ENCODE measurements at places on chromosomes 5 and 9.

- no peak for DNase-seq
Observed at GRCh38 chr5:104412649-104413240, 850.2 kb upstream of the NUDT12 start.

DNA sequence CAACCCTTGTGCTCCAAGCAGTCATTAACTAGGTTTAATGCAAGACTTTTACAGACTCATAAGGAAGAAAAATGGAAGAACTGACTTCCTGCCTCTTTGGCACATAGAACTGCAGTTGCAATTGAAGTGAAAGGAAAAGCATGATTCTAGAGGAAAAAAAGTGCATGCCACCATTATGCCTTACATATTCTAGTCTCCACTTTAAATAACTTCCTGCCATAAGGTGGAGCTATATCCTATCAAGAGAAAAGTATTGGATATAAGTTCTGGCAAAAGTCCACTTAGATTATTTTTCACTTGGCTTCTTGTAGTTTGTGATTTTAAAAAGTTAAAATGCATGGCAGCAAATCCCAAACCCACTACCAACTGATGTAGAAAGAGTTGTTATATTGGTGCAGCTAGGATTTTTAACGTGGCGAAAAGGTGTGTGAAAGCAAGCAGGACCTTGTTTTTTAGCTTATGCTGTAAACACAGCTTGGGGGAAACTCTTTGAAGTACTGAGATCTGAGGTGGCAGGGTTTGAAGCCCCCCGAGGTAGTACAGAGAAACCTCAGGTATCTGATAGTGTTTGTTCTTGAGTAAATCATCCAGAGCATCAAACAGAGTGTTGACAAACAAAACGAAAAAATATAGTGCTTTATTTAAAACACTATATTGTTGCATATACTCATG is 117.9 kb downstream of the ANXA1 start:
- DNase-seq: no peak

GRCh38 chr9:70573308-70573707 is 158.9 kb upstream of the KLF9 start:
- no peak for DNase-seq

GRCh38 chr5:76204713-76205112 is 121.5 kb downstream of the SV2C start:
- no peak for DNase-seq

DNA sequence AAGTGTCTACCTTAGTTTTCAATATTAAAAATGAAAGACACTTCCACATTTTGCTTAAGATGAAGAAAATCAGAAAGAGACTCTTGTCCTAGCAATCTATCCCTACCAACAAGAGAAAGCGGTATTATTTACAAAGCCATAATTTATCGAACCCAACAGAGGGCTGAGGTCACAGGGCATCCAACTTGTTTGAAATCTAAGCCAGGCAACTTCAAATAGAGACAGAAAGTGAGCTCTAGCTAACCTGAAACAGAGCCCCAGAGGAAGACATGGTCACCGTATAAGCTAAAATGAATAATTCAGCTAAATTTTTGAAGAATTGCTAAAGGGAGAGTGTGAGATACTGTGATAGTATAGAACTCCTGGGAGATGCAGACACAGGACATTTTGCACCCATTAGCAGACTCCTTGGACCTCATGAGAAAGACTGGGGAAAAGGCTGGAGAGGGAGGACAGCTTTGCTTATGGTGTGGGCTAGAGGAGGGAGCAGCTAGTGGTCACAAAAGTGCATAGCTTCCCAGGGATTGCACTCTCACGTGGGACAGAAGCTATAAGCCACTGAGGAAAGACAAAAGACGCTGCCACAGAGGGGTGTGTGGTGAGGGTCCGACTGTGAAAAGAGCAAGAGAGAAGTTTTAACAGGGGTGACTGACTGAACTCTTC is 624.2 kb upstream of the GRIN3A start:
- no peak for DNase-seq

DNA sequence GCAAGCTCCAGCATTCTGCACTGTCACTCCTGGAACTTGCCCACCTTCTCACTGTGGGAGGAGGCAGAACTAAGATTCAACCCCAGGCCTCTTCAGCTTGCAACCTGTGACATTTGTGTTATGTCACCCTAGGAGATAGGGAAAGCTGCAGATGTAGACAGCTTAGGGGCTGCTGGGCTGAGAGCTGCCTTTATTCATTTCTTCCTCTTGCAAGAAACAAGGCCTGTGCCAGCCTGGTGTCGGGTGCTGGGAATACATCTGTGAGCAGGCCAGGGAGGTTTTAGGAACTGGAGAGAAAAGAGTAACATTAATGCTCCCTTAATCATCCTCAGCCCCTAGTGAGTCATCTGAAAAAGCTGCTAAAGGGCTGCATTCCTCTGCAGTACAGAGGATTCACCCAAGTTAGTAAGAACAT is 101.8 kb downstream of the FGF18 start:
- DNase-seq: no peak

- peak; percentile 80 for DNase-seq
Observed at GRCh38 chr5:180313677-180314505, 22.0 kb upstream of the MAPK9 start.

- no peak for DNase-seq
Observed at GRCh38 chr9:137146527-137146918, 7.6 kb downstream of the GRIN1 start.

DNA sequence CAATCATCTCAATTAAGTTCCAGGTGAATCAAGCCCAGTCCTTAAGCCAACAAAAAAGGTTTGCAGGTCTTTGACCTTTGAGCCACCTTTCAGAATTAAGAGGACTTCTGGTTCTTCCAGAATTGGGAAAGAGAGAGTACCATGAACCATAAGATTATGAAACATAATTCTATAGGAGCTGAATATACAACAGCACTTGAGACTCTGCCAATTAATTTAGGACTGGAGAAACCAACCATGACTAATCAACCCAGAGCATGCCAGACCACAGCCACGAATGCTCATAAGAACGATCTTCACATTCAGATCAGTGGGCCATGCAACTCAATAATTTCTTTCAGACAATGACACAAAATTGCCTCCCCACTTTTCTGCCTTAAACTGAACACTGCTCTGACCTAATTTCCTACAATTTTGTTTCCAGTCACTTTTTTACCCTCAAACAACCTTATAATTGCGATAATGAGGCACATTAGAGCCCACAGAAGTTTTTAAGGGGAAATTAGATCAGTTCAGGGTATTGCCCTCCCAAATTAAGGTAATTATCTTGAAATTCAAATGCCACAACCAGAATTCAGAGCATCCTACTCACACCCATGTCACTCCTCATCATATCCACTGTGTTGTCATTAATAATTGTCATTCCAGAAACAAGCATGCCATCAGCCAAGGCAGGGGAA is 213.4 kb downstream of the ATPSCKMT start:
- DNase-seq: no peak

- peak; percentile 27 for DNase-seq
Observed at GRCh38 chr5:179235416-179236400, 109.6 kb downstream of the ADAMTS2 start.

GRCh38 chr9:120875643-120875953 is 1.4 kb downstream of the PHF19 start:
- DNase-seq: no peak

DNA sequence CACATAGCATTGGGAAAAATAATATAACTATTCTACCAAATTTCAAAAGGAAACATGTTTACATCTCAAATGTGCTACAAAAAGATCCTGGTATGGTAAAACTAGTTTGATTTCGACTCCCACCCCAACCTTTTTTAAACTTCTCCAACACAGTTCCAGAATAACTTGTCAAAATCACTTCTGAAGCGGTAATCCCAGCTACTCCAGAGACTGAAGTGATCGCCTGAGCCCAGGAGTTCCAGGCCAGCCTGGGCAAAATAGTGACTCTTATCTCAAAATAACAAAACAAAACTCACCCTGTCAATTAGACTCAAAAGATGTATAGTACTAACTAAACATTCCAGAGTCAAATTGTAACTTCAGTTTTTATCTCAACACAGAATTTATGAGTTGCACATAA is 71.3 kb upstream of the RNF38 start:
- DNase-seq: no peak

DNA sequence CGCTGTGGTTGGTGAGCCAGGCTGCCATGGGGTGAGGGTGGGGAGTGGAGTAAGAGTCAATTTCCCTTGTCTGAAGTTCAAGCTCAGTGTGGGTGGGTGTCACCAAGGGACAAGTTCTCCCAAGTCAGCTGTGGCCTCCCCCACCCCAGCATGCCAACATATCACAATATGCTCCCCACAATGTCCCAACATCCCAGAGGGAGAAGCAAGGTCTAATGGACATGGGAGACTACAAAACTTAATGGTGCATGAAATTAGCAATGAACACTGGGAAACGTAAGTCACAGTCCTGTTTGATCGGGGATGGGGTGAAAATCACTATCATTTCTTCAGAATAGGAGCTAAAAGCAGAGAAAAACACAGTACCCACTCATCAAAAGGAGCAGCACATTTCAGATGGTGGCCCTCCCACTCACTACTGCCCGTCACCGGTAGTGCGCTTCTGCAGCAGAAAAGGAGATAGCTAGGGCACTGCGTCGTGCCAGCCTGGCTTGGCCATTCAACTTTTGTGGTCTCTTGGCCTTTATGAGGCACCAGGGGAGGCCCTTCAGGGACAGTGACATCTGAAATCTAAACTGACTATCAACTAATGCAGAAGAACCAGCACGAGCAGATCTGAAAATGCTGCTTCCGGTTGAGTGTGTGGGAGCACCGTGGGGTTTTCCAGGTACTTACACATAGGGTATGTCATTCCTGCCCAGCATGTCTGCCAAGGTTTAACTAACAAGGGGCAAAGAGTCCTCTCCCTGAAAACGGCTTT is 20.5 kb upstream of the NDFIP1 start:
- DNase-seq: no peak

DNA sequence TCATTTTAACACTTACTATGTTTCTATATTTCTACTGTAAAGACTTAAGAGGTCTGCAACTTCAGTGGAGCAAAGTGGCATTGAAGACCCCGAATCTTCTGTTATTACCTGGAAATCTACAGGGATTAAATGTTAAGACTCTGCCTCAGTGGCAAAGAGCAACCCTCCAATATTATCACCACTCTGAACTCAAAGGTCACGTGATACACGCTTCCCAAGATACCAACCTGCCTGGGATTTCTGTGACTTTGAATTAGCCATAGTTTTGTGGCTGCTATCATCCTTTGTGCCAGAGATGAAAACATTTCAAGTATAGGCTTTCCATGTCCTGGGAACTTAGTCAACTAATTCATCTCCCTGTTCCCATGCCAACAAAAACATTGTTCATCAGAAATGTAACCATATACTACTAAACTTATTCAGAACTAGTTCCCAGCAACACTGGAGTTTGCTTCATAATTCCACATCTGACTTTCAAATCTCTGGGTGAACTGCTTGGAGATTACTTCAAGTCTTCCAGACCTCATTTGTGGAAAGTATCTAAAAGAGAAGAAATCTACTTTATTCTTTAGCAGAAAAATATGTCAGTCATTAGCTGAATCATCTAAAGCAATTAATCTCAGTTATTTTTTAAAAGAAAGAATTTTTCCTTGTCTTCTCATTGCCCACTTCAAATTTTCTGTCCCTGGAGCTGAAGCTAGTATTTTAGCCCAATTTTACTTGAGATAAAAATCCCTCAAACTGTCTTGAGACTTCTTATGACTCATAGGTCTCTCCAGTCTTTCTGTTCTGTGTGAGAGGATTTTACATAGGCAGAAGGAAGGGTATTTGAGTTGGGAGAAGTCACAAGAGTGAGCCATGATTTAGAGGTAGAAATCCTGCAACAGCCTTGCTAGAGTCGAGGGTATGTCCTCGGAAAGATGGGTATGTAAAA is 83.0 kb downstream of the ZNF462 start:
- DNase-seq: no peak

DNA sequence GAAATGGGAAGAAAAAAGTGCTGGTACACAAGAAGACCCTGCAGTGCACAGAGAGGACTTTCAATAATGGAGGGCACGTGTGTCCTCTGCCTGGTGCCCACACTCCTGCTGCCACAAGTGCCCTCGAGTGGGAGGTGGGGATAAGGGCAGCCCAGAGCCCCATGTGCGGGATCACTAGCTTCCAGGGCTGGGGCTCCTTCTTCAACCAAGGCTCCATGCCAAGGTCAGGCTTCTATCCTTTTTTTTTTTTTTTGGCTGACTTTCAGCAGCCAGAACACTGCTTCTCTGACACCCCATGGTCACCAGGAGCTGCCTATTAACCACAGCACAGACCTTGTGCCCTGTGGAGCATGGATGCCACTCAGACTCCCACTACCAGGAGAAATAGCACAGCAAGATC is 7.5 kb downstream of the ACSL6 start:
- DNase-seq: no peak

DNA sequence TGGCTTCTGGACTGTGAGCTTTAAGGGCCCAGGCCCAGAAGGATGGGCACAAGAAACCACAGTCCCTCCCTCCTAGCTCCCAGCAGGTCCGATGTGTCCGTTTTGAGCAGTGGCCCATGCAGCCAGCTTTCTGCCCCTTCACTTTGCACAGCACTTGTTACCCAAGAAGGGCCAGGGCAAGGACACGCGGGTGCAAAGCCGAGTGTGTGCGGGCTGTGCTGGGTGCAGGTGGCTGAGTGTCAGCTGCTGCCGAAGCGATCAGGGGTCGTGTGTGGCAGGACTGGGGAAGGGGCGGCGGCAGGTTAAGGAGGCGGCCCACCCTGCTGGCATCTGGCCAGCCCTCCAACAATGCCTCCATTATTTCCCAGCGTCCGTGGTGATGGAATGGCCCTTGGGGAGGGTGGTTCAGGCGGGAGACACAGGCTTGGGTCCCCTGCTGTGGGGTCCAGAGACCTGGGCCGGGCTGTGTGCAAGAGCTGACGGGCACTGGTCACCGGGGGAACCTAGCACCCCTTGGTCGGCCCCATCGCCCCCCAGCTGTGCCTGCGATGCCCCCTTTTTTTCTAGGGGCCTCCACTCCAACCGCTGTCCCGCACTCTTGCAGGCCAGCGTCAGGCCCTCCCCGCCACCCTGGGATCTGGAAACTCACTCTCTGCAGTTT is 653 bp downstream of the LHX3 start:
- no peak for DNase-seq

DNA sequence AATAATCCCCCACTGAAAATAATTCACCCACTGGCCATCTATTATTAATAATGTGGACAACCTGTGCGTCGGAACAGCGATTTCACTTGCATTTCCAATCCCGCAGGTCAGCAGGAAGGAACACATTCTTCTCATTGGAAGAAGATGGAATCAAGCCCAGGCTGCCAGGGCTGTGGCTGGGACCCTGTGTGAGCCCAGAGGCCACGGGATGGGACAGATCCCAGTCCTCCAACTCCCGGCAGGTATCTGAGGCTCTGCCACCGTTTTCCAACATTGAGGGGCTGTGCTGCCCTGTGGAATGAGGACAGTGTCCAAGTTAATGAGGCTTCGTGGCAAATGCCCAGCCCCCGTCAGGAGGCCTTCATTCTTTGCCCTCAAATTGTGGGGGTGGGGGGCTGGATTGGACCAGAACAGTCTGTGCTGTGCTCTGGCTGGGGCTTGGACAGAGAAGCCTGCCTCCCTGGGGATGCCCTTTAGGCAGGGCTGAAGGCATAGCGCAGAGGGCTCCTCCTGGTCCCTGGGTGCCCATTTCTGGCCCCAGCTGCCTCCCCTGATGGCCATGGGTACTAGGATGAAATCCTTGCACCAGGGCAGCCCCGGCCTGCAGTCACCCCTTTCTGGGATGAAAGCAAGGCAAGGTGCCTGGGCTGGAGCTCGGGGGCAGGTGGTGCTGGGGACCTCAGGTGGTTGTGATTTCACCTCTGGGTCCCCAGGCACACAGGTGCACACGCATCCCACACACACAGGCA is 195.0 kb upstream of the PPP1R26 start:
- DNase-seq: no peak

GRCh38 chr9:105191508-105192121 is 52.8 kb upstream of the SLC44A1 start:
- no peak for DNase-seq

Data from right lobe of liver (tissue), 6 donors.